ENCODE measurements at places on chromosomes 13 and 19. TPM values are rescaled to one million over a fixed set of nuclear protein-coding genes. Genes with fewer than 3 reads are reported as not detected.

- no peak for DNase-seq
Observed at GRCh38 chr13:101838323-101838722, 385.8 kb downstream of the ITGBL1 start.

GRCh38 chr19:7471696-7472615 is 16.9 kb downstream of the PEX11G start:
- DNase-seq = no peak

CEACAM3 gene
- total RNA-seq = 0.39 TPM

DNA sequence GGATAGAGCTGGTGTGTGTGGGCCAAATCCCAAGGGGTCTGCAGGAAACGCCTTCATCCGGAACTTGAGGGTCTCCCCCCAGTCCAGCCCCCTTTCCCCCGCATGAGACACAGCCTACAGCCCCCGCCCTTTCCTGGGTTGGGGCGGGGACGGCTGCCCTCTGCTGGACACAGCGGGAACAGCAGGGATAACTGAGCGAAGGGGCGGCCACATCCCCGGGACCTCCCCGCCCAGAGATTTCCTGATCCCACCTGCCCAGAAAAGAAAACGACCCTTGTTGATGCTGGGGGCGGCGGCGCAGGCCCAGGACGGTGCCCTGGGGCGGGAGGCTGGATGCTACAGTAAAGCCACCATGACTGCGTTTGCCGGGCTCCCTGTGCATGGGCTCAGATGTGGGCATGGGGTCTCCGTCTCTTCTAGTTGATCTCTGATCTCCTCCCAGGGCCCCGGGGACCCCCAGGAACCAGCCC is 14.2 kb downstream of the ONECUT3 start:
- no peak for DNase-seq

NLRP9 gene
- not detected for total RNA-seq

DNA sequence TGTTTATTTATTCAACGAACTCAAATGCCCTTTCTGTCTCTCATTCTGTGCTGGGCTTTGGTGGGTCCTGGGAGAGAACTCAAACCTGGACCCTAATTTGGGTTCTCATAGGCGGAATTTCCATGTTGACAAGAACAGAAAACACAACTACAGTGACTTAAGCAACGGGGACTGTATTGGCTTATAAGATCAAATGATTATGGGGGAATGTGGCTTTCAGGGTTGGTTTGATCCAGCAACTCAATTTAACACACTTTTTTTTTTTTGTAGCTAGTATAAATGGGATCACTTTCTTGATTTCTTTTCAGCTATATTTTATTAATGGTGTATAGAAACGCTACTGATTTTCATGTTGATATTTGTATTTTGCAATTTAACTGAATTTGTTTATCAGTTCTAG is 9.9 kb downstream of the FCHO1 start:
- no peak for DNase-seq

GRCh38 chr13:59689057-59689456 is 474.7 kb downstream of the DIAPH3 start:
- no peak for DNase-seq

ZGLP1 gene
- total RNA-seq = 1.3 TPM

GRCh38 chr13:46124967-46125933 is 20.4 kb upstream of the CPB2 start:
- DNase-seq = no peak
